SK-N-DZ (cell line): ENCODE measurements at places on chromosomes 3 and 15.
A peak's percentile ranks its signal among the peaks of the same experiment; 100 is the strongest.

DNA sequence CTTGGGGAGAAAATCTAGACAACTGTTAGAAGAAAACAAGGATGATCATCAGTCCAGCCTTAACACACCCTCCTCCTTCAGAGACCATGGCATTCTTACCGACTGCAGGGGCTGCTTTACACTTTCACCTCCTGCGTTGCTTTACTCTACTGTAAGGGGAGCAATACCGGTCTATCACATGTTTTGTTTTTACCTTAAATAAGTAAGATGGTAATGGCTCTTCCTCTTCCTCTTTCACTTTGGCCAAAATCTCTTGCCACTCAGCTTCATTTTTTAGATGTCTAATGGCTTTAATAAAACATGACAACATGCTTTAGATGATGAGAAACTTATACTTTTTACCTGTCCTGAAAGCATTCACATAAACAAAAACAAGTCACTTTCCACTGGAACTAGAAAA lies 33.4 kb upstream of the STIMATE start:
- DNase-seq: no peak

DNA sequence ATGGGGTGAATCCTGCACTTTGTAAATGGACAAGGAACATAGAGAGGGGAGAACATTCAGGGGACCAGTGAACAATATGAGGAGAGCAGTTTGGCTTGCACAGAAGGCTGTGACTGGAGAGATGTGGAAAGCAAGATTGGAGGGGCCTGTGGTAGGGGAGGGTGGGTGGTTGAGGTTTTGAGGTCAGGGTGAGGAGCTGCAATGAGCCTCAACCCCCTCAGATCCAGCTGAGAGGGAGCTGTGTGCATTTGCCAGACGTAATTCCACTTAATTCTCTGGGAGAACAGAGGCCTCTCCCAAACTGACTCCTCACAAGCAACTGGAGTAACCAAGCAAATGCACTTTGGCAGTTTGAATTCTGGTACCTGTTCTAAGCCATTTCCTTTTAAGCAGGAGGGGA lies 253.1 kb upstream of the TRIM42 start:
- no peak for DNase-seq

DNA sequence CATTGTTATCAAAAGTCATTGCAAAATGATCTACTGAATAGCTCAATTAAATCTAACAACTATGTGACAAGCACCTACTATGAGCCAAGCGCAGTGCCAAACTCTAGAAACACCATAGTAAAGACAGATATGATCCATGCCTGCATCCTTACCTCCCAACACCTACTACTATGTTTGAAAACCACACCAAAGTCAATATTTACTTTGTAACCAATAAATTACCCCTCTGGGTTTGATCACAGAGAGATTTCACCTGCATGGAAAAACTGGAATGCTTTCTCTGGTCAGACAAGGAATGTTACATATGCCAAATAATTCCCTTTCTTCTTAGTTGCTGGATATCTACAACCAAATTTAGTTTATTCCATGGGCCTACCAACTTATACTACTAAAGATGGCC lies 422.2 kb downstream of the FHIT start:
- DNase-seq: no peak

DNA sequence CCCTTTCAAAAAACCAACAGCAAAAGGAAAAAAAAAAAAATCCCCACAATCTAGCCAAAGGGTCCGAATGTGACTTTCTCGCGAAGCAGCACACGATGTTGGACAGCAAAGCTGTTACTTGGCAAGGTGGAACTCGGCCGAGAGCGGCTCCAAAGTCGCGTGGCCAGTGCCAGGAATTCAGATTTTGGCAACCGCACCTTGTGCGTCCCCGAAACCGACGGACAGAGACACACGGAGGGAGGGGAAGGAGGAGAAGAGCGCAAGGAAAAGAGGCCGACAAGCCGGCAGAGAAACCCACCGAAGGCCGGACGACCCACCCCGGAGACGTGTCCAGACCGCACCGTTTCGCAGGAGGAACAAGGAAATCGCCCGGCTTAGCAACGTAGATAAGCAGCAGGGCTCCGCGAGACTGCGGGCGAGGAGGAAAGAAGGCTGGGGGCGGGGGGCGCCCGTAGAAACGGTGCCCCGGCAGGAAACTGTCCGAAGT lies 517.3 kb downstream of the MECOM start:
- DNase-seq: peak; percentile 34

- no peak for DNase-seq
These were observed 7.7 kb downstream of the STRA6 start for GRCh38 chr15:74194572-74195559.

DNA sequence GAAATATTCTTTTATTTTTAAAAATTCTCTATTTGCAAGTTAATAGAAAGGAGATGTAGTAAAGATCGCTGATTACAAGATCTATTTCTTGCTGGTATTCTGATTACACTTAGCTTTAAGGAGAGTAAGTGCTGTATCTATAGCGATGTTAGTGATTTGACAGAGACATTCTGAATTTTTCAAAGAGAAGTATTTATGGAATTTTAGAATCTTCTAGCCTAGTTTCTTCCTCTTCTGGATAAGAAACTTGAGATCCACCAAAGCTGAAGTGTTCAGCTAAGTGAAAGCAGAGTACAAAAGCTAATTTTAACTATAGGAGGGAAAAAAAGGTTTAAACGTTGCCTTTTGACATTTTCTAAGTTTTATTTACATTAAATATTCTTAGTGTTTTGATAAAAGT lies 72.1 kb upstream of the RARB start:
- no peak for DNase-seq
